ENCODE measurements at places on chromosomes 13 and 19.

DNA sequence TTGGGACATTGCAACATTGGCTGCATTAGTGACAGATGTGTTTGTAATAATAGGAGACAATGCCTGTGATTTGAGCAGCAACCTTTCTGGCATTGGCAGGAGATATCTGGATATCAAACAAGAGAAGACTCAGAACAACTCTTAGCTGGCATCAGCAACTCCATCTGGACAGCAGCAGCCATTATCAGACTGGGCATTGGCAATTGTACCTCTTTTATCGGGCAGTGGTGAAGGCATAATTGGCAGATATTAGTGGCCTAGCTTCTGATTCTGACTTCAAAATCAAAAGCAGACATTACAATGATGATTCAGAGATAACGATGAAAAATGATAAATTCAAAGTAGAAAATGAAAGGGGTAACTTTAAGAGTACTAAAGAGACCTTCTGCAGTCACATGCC, 1193.7 kb downstream of the EFNB2 start:
- no peak for DNase-seq

DNA sequence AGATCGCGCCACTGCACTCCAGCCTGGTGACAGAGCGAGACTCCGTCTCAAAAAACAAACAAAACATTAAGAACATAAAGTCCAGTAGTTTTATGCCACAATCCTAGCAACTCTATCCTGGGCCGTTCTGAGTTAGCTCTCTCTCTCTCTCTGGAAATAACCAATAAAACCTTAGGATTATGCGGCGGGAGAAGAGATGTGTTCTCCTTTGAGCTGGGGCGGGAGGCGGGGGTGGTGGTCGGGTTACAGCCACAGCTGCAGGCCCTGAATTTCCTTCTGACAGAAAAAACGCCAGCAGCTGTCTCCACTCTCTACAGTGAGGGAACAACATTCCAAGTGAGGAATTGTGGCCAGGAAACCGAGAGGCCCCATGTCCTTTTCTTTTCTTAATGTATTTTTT, 9.1 kb upstream of the PNMA8A start:
- no peak for DNase-seq

- DNase-seq: no peak
Measured at GRCh38 chr19:29514525-29515232, 11.1 kb upstream of the VSTM2B start.

DNA sequence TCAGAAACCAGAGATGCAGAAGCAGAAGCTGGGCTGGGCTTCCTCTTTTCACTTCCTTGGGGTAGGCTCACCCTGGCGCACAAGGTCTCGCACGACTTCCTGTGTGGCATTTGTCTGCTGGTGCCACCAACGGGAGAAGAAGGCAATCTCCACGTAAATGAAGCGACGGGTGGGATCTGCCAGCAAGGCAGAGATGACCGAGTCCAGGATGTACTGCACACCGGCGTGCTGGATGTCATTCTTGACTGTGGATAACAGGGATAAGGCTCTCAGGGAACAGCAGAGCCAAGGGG, 1.3 kb downstream of the MAN2B1 start:
- peak; percentile 45 for DNase-seq

DNA sequence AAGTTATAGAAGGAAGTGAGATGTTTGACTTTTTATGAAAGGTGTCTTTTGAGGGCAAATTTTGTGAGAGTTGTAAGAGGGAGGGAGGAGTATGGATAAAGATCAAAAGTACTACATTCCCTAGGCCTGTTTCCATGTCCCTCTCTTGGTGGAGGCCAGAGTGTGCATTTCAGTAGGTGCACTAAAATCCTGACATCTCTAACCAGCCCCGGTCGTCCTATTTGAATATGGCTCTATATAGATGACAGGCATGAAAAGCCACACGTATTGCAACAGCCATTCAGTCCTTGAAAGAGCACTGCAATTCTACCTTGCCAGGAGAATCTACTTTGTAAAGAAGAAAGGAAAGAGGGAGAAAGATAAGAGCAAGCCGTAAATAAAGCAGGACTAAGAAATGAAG, 510.1 kb downstream of the IRS2 start:
- no peak for DNase-seq

DNA sequence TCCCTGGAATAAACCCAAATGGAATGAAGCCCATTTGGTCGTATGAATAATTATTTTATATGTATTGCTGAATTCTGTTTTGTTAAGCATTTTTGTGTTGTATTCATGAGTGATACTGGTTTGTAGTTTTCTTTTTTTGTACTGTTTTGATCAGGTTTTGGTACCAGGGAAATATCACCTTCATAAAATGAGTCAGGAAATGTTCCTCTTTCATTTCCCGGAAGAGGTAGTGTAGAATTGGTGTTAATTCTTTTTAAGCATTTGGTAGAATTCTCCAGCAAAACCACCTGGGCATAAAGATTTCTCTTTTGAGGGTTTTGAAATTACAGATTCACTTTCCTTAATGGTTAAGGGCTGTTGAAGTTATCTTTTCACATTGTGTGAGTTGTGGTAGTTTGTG, 13.3 kb downstream of the SPATA13 start:
- no peak for DNase-seq

DNA sequence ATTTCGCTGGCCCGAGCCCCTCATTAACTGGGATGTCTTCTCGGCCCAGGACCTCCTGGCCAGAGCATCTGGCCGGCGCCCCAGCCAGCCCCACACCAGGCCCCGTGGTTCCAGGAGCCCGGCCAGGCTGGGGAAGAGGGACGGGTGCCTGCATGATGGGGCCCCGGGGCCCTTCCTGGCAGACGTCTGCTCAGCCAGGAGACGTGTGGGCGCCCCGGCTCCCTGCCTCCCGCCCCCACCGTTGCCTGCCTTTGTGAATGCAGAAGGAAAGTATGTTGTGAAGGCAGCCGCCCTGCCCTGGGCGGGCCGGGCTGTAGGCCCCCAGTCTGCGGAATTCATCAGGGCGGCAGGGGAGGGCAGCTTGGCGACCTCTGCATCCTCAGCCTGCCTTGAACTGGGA, 4.4 kb upstream of the COMP start:
- DNase-seq: no peak

GRCh38 chr13:106573284-106573846, 5.4 kb upstream of the ARGLU1 start:
- DNase-seq: no peak

GRCh38 chr13:101289764-101290163, 126.5 kb downstream of the NALCN start:
- DNase-seq: peak; percentile 30

- no peak for DNase-seq
Measured at GRCh38 chr13:32022311-32022710, 9.3 kb upstream of the FRY start.

DNA sequence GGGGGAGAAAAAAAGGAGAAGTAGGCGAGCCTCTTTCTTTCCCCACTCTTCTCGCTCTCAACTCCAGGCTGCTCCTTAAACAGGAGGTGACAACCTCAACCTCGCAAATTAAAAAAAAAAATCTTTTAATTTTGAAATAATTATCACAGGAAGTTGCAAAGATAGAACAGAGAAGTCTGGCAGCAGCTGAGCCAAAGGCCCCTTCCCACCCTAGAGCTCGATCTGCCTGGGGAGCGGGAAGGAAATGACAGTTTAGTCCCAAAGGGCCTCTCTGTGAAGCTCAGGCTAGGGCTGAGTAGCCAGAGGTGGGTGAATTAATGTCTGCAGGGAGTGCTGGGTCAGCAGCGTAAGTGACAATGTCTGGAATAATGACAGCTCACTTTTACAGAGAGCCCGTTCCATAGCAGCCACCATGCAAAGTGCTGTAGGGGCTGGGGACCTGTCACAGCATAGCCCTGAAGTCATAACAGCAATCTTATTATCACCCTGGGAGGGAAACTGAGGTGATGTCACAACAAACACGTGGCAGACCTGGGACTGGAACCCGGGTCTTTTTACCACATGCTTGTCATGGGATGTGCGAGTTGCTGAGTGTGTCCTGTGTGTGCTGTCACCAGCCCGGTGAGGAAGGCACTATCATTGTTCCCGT, 8.8 kb upstream of the CD22 start:
- DNase-seq: no peak

GRCh38 chr13:65613004-65613403, 1617.1 kb downstream of the PCDH9 start:
- DNase-seq: no peak

- DNase-seq: no peak
Measured at GRCh38 chr19:35059006-35059798, 17.7 kb downstream of the HPN start.

DNA sequence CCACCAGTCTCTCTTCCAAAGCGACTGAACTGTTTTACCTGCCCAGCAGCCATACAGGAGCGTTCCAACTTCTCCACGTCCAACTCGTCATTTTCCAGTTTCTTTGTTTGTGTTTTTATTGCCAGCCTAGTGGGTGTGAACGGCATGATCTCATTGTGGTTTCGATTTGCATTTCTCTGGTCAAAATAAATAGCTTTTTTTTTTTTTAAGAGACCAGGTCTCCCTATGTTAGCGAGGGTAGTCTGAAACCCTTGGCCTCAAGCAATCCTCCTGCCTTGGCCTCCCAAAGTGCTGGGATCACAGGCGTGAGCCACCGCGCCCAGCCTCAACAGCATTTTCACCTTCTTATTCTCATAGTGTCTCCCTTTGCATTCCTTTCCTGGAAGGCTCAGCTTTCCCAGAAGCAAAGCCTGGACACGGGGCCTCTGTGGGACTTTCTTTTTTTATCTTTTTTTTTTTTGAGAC, 4.2 kb upstream of the JSRP1 start:
- DNase-seq: no peak

DNA sequence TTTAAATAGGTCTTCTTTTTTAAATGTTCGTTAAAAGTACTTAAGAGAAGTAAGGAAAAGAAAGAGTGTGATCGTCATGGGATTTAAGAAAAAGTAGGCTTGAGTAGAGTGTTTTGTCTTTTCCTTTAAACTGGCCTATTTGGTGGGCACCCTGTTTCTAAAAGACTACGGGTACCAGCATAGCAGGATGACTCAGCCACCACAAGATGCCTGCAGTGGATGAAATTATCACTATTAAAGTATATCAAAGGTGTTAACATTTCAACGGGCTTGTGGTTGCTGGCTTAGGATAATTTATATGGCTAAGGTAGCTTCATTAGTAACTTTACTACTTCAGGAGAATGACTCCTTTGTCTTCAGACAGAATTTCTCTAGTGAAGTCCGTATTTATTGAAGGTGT, 112.6 kb downstream of the STARD13 start:
- DNase-seq: no peak

DNA sequence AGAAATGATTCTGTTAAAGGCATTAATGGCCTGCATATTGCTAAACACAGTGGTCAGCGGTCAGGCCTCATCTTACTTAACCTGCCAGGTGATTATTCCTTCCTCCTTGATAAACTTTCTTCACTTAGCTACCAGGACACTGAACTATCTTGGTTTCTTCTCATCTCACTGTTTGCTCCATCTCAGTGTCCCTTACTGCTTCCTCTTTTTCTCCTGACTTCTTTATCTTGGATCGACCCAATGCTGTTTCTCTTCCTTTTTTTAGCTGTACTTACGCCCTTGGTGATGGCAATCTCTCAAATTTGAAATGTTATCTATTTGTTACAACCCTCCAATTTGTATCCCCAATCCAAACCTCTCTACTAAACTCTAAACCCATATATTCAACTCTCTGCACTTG, 7.8 kb upstream of the CLC start:
- DNase-seq: no peak

DNA sequence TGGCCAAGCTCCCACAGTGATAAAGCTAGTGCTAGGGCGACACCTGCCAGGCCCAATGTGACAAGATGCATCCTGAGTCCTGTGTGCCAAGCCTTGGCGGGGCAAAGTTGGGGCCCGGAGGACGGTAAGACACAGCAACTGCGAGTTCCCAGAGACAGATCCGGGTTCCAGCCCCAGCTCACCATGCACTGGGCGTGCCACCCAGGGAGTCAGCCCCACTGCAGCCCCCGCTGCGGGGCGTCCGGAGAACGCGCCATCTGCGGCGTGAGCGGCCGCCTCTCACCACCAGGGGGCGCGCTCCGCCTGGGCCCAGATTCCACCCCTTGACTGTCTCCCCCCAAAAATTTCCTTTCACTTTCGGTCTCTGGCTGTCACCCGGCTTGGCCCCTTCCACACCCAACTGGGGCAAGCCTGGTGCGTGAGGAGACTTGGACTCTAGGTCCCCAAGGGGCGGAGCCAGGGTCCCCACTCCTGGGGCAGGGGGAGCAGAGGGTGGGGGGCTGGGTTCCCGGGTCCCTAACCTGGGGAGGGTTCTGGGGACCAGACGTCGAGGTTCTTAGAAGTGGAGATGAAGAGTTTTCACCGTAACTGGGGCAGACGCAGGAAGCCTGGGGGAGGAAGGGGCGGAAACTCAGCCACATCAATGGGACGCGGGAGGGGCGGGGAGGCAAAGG, at the start of gene FLT3LG:
FLT3LG (plus strand) TSS at position 348 of the 674 bp plus-strand sequence. CDS start 425 bp downstream, outside the sequence.
- DNase-seq: peak; percentile 57

GRCh38 chr19:32843716-32844245, 25.8 kb downstream of the SLC7A9 start:
- no peak for DNase-seq

- no peak for DNase-seq
Measured at GRCh38 chr19:11014403-11014911, 53.6 kb downstream of the SMARCA4 start.

DNA sequence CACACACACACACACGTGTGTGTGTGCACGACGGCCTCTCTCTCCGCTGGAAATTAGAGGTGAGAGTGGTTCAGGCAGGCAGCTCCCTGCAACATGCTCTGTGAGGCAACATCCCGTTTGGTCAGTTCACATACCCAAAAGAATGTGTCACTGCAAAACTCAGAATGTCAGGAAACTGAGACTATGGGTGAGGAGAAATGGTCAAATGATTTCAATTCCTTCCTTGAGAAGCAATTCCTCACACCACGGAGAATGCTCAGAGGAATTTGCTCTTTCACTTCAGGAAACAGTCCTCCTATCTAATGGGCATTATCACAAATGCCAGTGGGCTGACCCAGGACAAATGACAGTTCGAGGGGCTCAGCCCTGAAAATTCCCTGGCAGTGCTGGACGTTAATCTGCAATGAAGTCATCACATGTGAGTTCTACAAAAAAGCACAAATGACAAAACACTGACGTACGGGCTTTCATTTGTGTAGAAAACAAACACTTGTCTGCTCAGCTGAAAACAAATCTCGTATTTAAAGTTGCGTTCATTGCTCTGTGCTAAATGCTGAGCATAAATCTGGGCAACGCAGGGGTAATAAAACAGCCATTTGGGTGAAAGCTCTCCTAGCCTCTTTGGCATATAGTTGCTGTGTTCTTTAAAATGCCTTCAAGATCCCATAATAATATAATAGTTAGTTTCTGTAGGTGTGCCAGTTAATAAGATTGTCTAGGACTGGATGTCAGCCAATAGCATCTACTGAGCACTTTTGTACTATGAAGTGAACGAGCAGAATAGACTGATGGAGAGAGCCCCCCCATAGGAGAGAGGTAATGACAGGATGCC, 18.6 kb upstream of the LATS2 start:
- no peak for DNase-seq

DNA sequence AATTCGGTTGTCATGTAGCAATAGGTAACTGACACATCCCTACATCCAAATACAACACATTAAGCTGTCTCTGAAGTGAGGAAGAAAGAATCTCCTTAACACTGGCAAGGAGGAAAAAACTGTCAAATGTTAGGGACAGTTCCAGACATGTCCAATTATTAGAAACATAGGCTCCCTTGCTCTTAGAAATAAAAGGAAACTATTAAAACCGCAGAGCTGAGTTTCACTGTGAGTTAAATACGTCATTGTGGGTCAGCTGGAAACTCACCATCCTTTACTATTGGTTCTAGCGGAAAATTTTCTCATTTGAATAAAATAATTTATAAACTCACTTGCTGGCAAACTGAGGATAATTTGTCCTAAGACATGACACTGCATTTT, 40.7 kb downstream of the STARD13 start:
- no peak for DNase-seq
